Ecto neural progenitor cell (in vitro differentiated cells): ENCODE measurements at places on chromosomes 16 and 17.

DNA sequence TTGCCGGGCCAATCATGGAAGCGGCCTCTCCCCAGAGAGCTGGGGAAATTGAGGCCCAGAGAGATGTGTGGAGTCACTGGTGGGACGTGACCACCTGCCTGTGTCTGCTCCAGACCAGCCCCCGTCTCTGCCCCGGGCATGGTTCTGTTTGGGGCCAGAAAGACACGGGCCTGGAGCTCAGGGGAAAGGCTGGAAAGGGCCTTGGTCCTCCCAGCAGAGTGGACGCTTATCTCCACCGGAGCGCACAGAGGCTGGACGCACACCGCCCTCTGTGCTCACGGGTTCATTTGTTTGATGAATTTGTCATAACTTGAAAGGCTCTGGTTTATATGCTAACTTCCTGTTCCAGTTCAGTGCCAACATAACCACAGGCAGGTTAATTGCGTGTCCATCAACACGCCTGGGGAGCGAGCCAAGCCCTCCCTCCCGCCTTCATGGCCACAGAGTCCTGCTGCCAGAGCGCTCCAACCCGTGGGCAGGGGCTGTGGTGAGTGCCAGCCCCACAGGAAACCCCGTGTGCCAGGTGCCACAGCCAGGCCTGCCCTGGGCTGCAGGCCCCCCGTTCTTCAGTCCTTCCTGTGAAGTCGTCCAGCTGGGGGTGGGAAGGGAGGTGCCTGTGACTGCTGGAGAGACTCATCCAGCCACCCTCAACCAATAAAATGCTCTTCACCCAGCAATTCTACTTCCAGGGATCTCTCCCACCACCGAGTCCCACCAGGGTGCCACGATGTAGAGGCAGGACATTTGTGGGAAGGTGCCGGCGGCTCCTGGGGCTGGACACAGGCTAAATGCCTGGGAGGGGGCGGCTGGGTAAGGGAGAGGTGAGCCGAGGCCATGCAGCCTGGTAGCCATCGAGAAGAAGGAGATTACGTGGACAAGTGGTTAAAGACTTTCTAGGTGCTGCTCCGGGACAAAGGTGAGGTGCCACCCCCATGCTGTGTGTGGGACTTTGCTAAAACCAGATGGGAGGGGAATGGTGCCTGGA lies 29.4 kb upstream of the BAHCC1 start:
- DNase-seq, result peak; percentile 47

GRCh38 chr16:52603015-52603414 lies 56.1 kb upstream of the TOX3 start:
- no peak for DNase-seq

- peak; percentile 50 for DNase-seq
Observed at GRCh38 chr16:53503991-53504663, 1.1 kb upstream of the AKTIP start.

DNA sequence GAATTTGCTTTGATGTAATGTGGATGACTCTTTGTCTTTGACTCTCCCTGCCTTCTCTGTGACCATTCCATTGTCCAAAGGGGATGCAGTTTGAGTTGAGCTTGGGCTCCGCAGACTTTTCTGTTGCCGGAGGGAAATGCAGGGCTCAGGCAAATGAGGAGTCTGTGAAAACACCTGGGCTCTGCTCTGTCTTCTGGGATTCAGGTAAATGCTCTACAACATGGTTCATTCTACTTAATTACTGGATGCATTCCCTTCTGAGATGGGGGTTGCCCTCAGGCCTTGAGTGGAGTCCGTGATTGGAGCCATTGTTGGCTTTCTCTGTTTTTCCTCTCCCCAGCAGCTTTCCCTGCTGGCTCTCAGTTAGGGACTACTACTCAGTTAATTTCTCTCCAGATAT lies 26.4 kb upstream of the SPNS2 start:
- no peak for DNase-seq

DNA sequence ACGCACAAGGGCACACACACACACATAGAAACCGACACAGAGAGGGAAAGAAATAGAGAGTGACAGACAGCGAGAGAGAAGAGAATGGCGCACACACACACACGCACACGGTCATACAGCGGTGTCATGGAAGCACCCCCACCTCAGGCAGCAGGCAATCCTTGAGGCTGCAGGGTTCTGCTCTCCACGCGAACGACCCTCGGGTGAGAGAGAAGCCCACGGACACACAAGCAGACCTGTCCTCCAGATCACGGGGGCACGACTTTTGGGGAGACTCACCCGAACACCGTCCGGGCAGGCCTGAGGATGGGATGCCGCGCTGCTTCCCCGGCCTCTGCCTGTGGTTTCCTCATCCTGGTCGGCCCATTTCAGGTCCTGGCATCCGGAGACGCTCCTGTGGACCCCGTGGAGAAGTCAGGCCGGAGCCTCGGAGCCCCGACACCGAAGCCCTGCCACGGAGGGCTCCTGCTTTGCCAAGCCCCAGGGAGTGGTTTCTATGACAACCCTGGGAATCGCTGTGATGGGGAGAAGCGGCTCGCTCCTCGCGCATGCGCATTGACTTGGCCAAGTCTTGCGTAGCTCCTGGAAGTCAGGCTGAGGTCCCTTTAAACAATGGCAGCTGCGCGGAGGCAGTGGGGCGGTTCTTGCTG lies 118.2 kb upstream of the KCNJ18 start:
- no peak for DNase-seq

- DNase-seq, result no peak
Observed at GRCh38 chr16:35687781-35688180, 2228.4 kb downstream of the TP53TG3F start.

GRCh38 chr17:60077226-60077625 lies 1.5 kb downstream of the HEATR6 start:
- DNase-seq, result peak; percentile 25

- no peak for DNase-seq
Observed at GRCh38 chr17:59105852-59106462, 723 bp downstream of the TRIM37 start.

- DNase-seq, result no peak
Observed at GRCh38 chr17:72182371-72182873, 61.6 kb downstream of the SOX9 start.

- no peak for DNase-seq
Observed at GRCh38 chr16:4176906-4177417, 60.7 kb upstream of the ADCY9 start.

DNA sequence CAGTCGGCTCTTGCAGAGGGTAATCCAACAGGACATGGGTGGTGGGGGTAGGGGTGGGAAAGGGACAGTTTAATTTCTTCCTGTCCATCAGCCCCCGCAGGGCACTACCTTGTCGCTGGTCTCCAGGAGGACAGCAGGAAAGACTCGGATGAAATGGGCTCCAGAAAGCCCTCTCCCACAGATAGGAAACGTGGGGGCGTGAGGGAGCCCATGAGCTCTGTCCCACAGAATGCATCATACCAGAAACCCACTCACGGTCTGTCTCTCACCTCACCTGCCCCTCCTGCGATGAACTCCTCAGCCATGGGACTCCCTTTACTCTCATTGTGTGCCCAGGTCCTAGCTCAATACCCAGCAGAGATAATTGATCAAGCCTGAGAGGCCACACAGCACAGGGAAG lies 240.1 kb downstream of the GSG1L start:
- DNase-seq, result no peak

DNA sequence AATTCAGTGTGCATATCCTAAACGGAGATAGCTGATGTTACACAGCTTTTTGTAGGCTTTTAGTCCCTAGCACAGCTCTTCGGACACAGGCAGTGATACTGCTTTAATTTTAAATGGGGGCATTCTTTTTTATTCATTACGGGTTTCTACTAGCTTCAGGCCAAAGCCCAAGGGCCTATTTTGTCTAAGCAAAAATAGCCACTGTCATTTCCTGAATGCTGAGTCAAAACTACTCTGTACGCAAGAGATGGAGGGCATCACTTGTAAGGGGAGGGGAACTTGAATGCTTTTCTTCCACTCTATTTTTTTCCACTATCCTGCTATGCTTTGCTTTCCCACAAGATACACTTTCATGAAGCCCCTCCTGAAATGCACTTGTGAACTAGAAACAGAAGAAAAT lies 360.7 kb downstream of the PMP22 start:
- DNase-seq, result no peak

- DNase-seq, result no peak
Observed at GRCh38 chr17:80397034-80397387, 18.0 kb upstream of the ENDOV start.

- no peak for DNase-seq
Observed at GRCh38 chr16:66502020-66502913, 47.7 kb downstream of the TK2 start.
